Naive thymus-derived CD8-positive, alpha-beta T cell (primary cell): ENCODE measurements at places on chromosomes 16 and 17.

GRCh38 chr17:79407385-79407784, 203.5 kb downstream of the RBFOX3 start:
- DNase-seq, result no peak

GRCh38 chr17:35612924-35613521, 25.9 kb downstream of the AP2B1 start:
- peak; percentile 24 for DNase-seq

DNA sequence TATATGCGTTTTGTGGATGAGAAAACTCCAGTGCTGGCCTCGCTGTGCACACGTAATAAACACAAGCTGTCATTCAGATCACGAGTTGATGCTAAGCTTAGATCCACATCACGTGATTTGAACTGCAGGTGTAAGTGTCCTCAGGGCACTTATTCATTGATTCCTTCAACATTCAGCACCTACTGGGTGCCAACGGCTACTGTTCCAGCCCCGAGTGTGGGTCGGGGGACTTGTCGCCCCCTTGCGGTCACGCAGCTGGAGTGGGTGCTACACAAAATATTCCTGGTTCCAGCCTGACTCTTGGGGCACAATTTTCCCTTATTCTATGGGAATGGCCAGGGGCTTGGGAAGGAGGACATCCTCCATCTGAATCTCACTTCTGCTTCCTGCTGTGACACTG, 29.9 kb upstream of the GINS2 start:
- no peak for DNase-seq

- no peak for DNase-seq
Observed at GRCh38 chr17:4341616-4341977, 24.9 kb downstream of the UBE2G1 start.

- no peak for DNase-seq
Observed at GRCh38 chr16:7964744-7965143, 625.6 kb downstream of the TMEM114 start.

GRCh38 chr16:49460786-49461470, 87.3 kb downstream of the C16orf78 start:
- DNase-seq, result no peak

DNA sequence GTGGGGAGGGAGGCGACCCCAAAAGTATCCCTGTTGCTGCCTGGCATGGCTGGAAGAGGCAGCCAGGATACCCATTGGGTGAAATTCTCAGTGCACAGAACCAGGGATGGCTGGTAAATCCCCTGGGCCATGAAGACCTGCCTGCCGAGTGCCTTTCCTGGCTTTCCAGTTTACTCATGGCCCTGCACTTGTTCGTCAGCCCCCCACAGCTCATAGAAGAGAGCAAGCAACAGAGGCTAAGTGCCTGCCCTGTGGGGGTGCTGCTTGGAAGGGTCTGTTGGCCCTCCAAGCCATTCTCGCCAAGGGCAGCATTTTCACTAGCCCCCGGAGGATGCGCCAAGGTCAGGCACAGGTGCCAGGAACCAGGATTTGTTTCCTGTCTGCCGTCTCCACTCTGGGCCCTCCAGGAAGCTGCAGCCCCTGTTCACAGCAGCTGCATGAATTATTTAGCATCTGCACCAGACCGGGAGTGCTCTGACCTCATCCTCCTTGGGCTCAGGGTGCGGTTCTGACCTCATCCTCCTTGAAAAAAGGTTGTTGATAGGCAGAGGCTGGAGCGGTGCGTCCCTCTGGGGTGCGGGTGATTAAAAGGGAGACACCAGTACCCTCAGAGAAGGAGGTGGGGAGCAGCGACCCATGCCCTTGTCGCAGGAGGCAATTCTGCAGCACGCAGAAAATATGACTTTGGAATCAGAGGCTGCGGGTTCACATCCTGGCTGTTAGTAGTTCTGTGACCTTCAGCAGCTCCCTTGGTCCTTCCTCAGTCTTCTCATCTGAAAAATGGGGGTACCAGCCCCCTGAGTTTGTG, 14.2 kb upstream of the CD300A start:
- no peak for DNase-seq

DNA sequence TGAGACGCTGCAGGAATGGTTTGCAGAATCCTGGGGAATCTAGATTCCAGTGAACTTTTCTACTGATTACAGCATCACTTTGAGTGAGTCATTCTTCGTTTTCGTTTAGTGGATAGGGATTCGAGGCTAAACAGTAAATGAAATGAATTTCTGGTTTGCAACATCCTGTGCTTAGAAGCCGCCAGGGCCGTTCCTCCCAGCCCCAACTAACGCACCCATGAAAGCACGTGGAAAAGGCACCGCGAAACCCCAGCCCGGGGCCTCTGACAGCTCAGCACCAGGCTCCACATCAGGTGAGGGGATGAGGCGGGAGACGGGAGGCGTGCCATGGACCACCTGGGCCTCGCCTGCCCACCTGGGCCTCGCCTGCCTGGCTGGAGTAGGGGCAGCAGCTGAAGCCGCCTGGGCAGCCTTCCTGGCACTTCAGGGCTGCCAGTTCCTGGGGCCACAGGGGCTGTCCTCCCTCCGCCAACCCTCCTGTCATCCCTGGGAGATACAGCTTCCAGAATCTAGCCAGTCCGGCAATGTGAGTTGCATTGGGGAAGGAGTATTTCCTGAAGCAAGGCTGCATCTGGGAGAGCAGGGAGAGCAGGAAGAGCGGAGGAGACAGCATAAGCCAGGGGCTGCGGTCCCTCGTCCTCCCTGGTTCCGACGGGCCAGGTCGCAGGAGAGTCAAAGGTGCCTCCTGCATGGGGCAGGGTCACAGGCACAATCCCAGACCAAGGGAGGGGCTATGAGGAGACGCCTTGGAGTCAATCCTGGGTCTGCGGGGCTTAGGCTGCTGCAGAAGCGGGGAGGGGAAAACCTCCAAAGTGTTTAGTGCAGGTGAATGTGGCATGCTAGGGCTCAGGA, 78.4 kb downstream of the RPH3AL start:
- DNase-seq, result no peak

- no peak for DNase-seq
Observed at GRCh38 chr17:43456661-43457361, 27.0 kb upstream of the DHX8 start.

DNA sequence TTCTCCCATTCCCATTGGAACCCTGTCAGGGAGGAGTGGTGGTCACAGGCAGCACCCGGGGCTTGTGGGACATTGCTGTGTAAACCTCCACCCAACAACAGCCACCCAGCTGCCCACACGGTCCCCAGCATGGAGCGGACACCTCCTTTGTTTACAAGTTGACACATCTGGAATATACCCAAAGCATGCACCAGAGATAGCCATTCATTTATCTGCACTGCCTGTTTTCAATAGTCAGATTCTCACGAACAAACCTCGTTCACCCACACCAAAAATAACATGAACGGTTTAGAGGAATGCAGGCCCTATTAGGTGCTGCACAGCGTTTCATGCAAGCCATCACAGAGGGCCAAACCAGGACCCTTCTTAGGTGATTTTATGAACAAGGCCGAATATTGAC, 244.8 kb downstream of the FOXL1 start:
- DNase-seq, result no peak

GRCh38 chr17:38693700-38694329, 11.3 kb upstream of the MLLT6 start:
- DNase-seq, result no peak

DNA sequence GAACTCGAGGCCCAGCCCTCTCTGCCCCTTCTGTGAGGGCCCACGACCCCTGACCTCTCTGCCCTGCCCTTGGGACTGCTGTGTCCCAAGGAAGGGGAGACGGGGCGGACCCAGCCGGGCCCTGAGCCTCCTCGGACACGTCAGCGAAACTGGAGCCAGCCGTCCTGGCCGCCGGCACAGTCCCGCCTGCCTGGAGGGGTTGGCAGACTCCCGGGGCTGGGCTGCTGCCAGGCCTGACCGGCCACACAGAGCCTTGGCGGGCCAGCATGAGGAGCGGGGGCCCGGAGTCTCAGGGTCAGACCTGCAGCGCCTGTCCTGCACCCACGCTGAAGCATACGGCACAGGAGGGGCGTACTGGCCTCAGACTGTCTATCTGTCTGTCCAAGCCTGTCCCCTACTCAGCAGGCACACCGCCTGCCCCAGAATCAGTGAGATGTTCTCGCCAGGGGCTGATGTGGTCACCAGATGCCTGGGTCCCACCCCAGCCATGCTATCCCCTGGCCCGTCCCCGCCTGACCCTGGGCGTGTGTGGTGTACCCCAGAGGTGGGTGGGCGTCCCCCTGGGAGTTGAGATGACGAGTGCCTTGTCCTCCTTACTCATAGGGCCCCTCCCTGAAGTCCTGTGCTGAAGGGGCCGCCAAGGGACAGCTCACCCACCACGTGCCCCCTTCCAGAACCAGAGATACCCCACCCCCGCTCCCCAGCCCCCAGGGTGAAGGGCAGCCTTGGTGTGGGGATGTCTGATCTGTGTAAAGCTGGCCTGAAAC, 4.7 kb downstream of the VASN start:
- no peak for DNase-seq

- no peak for DNase-seq
Observed at GRCh38 chr17:72926171-72926570, 166.3 kb downstream of the SLC39A11 start.

DNA sequence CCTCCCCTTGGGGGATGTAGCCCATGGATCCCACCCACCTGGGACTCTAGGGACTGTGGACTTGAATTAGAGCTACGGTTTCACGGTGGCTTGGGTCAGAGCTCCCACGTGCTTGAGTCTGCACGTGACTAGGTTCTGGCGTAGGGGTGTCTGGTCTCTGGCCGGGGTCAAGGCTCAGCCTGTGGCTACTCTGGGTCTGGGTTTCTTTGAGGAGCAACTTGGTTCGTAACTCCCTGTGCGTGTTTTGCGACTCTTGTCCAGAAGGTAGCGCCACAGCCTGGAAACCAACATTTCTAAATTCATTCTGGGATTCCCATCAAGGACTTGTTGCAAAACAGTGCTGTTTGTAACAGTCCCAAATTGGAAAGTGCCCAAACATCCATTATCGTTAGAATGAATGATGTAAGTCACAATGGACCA, 470 bp upstream of the GGT6 start:
- no peak for DNase-seq

GRCh38 chr17:80111702-80112470, 10.5 kb downstream of the GAA start:
- DNase-seq, result no peak

- no peak for DNase-seq
Observed at GRCh38 chr17:82024859-82025258, 1.8 kb downstream of the LRRC45 start.

GRCh38 chr17:59377410-59377809, 46.0 kb downstream of the YPEL2 start:
- DNase-seq, result no peak

GRCh38 chr17:47821031-47821423, 567 bp downstream of the OSBPL7 start:
- no peak for DNase-seq

DNA sequence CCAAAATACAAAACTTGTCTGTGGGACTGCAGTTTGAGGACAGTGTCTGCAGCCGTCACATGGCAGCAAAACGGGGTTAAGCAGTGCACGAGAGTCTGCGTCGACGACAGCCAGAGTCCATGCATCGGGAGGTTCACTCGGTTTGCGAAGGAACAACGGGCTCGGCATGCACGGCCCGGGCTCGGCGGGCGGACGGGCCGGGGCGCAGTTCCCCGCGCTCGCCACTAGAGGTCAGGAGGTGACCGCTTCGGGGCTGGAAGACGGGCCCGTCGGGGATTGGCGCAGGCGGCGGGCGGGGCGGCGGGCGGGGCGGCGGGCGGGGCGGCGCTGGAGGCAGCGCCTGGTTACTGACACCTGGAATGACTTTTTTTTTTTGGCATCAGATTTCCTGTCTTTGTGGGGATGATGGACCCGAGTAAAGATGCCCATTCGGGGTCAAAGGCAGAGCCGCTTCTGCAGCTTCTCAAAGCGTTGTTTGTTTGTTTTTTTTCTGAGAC, 6.5 kb downstream of the SCGB1C2 start:
- DNase-seq, result peak; percentile 88

DNA sequence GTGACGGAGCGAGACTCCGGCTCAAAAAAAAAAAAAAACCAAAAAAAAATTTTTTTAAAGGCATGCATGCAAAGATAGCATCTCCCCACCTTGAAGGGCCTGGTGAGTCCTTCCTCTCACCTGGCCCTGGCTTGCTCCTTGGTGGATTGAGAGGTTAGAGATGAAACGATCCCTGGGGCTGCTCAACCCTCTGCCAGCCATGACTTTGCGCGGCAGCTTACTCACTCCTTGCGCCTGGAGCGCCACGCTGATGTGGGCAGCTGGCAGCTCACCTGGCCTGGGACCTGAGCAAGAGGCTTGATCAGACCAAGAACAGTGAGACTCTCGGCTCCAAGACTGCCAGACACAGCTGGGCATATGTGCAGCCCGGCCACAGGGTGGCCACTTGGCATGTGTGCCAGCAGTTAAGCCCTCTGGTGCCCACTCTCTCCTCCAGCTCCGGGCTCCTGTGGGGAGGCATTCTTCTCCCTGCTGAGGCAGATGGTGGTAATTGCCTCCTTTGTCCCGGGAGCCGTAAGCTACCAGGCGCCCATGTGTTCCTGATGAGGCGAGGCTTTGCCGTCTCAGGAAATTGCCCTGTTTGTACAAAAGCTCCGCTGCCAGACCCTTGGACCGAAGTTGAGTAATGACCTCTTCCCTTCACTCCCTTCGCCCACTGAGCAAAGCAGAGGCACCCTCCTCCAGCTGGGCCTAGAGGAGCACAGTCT, 5.1 kb upstream of the EVPL start:
- no peak for DNase-seq

- DNase-seq, result no peak
Observed at GRCh38 chr17:38893113-38893512, 23.3 kb downstream of the LASP1 start.
